ENCODE measurements at places on chromosomes 5 and 9. TPM values are rescaled to one million over a fixed set of nuclear protein-coding genes. Genes with fewer than 3 reads are reported as not detected.

Gene SOHLH1
- not detected for total RNA-seq

Gene PRSS3
- 0.89 TPM for total RNA-seq

Gene RASGRF2
- total RNA-seq, result 2.6 TPM

Gene SLC6A19
- not detected for total RNA-seq

Gene SPATA31C1
- total RNA-seq, result 0.13 TPM

Gene NINJ1
- 75.7 TPM for total RNA-seq

Gene F2RL2
- 58.7 TPM for total RNA-seq

Gene TAL2
- total RNA-seq, result not detected

Gene WDR38
- not detected for total RNA-seq

Gene SPAG8
- 0.33 TPM for total RNA-seq

Gene AIF1L
- total RNA-seq, result 61.1 TPM

Gene LECT2
- total RNA-seq, result not detected

Gene INSL4
- total RNA-seq, result not detected

Gene PCDHB9
- not detected for total RNA-seq

Gene PDE6A
- total RNA-seq, result under 0.01 TPM

Gene MELK
- 8.2 TPM for total RNA-seq

Gene SLC4A9
- total RNA-seq, result 0.13 TPM

Gene PARP8
- total RNA-seq, result 9.4 TPM

Gene NPR3
- total RNA-seq, result 3.0 TPM

Gene ADGRD2
- total RNA-seq, result not detected

Gene CMYA5
- total RNA-seq, result under 0.01 TPM

Gene GFI1B
- not detected for total RNA-seq

Gene GLRA1
- total RNA-seq, result not detected

Gene DMAC1
- 10.4 TPM for total RNA-seq

Gene CBY3
- 0.81 TPM for total RNA-seq

Gene LHFPL2
- total RNA-seq, result 31.6 TPM

Gene CCL21
- total RNA-seq, result not detected

Gene SPINK6
- total RNA-seq, result not detected

Gene FBXO10
- 7.5 TPM for total RNA-seq

Gene RAD17
- 10.3 TPM for total RNA-seq

Gene MCIDAS
- not detected for total RNA-seq

Gene CCIN
- total RNA-seq, result 1.6 TPM

Gene EIF4EBP3
- 0.98 TPM for total RNA-seq

Gene TRAPPC13
- 9.3 TPM for total RNA-seq

Gene SPATA9
- total RNA-seq, result not detected
